ENCODE measurements at places on chromosomes 13 and 19.
A peak's percentile ranks its signal among the peaks of the same experiment; 100 is the strongest.

GRCh38 chr19:58033741-58034476, at the start of gene ZSCAN1:
TSS of gene ZSCAN1 (plus strand) at chr19:58034025. CDS start at chr19:58037837, 3,812 bp downstream.
- no peak for DNase-seq

- DNase-seq = no peak
Measured at GRCh38 chr13:107730813-107731212, 484.5 kb downstream of the LIG4 start.

GRCh38 chr13:76512721-76513145, 373.5 kb downstream of the KCTD12 start:
- DNase-seq = no peak

DNA sequence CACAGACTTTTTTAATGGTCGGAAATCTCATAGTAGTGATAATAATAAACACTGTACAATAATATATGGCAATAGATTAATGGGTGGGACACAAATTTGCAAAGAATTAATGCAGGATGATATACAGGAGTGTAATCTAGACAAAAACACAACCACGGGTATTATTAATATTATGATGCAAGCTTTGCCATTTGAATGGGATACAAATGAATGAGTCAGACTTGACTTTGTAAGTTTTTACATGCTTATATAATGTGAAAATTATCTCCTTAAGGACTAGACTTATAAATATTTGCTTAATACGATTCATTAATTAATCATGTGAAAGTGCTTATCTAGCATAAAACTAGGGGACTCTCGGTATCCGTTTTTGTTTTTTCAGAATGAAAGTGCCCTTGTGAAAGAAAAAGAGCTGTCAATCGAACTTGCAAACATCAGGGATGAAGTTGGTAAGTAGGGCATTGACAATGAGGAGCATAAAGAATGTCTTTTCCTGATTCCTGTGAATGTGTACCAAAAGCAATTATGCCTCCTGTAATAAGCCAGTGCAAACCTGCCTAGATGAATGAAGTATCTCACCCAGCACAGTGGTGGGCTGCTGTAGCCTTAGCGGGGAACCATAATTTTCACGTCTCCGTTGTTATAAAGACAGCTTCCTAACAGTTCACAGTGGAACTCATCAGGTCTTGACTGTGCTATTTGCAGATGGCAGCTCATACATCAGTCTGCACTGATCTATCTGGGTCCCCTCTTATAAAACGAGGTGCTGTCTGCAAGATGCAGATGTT, 155.7 kb downstream of the SLC7A1 start:
- no peak for DNase-seq

GRCh38 chr13:110445722-110446574, 115.6 kb downstream of the RAB20 start:
- no peak for DNase-seq

- DNase-seq = no peak
Measured at GRCh38 chr13:113026391-113026910, 57.4 kb downstream of the MCF2L start.

- no peak for DNase-seq
Measured at GRCh38 chr13:112970552-112971287, 1.7 kb downstream of the MCF2L start.

GRCh38 chr13:75907044-75907443, 270.9 kb downstream of the LMO7 start:
- no peak for DNase-seq

DNA sequence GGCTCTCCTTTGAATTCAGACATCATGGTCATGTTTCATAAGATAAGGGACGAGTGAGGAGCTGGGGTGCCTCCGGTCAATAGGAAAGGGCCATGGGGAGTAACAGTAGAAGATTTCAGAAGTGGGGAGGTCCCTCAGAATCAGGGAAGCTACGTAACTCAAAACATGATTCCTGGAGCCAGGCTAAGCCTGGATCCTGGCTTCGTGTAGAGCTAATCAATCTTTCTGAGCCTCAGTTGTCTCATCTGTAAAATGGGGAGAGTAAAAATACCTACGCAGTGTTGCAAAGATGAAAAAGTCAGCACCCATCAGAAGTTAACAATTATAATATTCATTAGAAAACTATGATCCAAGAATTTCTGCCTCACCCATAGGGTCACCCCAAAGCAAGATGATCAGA, 106.5 kb downstream of the CACNA1A start:
- DNase-seq = no peak

- no peak for DNase-seq
Measured at GRCh38 chr13:51920267-51920666, 58.5 kb downstream of the CCDC70 start.

GRCh38 chr19:33278023-33278402, 24.3 kb downstream of the CEBPA start:
- DNase-seq = no peak

GRCh38 chr19:23882493-23882892, 32.2 kb upstream of the ZNF726 start:
- DNase-seq = no peak

GRCh38 chr19:49097453-49098288, 12.4 kb downstream of the SNRNP70 start:
- peak; percentile 55 for DNase-seq

DNA sequence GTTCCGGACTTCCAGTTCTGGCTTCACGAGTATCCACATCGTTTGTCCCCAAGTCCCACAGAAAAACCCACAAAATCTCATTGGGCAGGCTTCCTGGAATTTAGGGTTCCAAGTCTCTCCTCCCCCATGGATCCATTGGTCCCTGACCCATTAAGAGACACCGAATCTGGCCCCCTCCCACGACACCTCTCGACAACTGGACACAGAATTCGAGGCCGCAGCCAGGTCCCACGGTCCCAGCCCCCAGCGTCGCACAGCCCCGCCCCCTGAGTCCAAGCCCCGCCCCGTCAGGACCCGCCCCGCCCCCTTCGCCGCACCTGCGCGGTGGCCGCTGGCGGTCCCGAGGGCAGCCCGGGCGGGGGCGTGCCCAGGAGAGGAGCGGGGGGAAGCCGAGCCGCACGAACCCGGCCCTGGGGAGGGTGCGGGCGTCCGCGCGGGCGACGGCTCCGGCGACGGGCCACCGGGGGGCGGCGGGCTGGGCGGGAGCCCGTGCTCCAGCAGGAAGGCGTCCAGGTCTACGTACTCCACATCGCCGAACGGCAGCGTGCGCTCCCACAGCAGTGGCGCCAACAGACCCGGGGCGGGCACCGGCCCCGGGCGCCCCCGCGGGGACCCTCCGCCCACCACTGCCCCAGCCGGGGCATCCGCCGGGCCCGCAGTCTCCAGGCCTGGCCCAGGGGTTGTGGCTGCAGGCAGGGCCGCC, 1.8 kb downstream of the DBP start:
- peak; percentile 77 for DNase-seq

GRCh38 chr13:98207416-98207815, 30.3 kb upstream of the RNF113B start:
- DNase-seq = no peak

GRCh38 chr13:61358599-61358998, 57.0 kb downstream of the PCDH20 start:
- no peak for DNase-seq

DNA sequence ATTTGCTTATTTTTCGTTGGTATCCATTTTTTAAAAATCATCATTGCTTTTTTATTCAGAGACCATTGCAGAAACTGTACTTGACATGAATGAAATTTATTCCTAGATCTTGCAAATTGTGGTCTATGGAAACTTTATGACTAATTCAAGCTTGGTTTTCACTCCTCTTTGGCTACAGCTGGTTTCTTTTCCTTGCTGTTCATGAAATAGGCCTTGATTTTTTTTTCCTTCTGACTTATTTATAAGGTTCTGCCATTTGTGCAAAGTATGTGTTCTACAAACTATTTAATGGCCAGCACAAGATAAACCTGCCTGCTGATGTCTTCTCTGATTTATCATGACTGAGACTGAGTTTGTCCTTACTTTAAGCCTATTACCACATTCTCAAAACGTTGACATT, 764.0 kb upstream of the SLITRK5 start:
- DNase-seq = no peak

- no peak for DNase-seq
Measured at GRCh38 chr19:6774821-6775707, 2.6 kb downstream of the VAV1 start.

DNA sequence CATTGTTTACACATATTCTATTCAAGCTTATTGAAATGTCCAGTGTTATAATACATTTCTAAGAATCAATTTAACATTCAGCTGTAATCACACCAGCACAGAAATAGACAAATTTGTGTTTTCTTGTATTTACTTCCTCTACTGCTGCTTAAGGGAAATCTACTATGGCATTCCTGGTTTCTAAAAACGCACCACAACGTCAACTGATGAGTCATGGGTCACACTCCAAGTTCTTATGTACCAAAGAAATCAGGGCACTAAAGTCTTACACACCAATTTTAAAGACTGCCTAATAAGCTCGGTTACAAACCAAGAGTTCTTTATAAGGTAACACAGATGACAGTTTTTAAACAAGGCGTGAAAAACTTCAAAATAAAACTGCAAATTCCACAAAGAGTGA, 13.2 kb downstream of the LNX2 start:
- DNase-seq = no peak

DNA sequence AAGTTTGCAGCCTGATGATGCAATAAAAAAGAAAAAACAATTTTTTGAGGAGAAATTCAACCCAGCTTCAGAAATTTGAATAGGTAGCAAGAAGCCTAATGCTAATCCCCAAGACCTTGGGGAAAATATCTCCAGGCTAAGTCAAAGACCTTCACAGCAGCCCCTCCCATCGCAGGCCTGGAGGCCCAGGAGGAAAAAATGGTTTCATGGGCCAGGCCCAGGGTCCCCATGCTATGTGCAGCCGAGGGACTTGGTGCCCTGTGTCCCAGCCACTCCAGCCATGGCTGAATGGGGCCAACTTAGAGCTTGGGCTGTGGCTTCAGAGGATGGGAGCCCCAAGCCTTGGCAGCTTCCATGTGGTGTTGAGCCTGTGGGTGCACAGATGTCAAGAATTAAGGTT, 210.3 kb downstream of the SUCLA2 start:
- DNase-seq = no peak

GRCh38 chr13:21010621-21011020, 50.8 kb downstream of the LATS2 start:
- no peak for DNase-seq

- DNase-seq = no peak
Measured at GRCh38 chr13:73335210-73335609, 276.4 kb downstream of the KLF5 start.

GRCh38 chr13:74024314-74024713, 109.9 kb downstream of the KLF12 start:
- no peak for DNase-seq

- DNase-seq = no peak
Measured at GRCh38 chr19:35755131-35755549, 1.7 kb downstream of the HSPB6 start.

DNA sequence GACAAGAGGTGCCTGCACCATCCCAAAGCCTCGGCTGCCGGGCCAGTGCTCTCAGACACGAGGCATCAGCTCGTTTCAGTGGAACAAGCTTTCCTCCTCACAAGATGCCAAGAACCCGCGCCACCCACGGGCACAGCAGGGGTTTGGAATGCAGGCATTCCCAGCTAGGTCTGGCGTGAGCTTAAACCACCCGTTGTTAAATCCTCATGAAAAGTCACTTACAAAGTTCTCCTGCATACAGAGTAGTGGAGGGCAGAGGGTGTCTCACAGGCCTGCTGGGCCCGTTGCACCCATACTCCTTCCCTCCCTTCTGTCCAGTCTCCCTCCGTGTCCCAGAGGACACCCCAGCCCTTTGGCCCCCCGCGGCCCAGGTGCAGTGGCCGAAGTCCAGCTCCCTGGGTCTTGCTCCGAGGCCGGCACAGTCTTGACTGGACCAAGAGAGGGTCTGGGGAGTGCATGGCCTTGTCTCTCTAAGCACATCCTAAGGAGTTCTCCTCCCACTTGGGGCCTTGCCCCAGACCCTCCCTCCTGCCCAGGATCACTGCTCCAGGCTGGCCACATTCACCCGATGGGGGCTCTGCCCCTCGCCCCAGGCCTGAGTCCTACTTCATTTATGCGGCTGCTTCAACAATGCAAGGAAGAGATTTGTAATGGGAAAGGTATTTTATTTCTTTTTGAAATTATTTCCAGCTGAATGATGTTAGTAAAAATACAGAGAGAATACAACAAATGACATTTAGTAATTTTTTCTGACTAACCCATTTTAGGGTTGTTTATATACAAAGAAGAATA, 35.2 kb upstream of the GRTP1 start:
- no peak for DNase-seq

DNA sequence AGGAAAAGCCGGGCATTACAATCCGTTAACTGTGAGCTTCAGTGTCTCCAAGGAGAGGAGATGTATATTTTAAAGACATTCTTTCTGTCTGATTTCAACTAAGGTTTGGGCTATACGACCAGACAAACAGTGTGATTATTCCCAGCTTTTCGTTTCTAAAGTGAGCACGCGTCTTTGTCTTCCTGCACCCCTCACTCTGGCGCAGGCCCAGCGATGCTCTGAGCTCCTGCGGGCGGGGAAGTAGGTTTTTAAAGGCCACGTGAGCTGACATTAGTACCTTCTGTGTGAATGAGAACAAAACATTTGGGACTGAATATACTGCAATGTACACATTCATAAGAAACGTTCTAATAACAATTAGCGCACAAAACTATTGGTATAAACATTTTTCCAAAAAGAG, 15.3 kb upstream of the RANBP3 start:
- DNase-seq = no peak

DNA sequence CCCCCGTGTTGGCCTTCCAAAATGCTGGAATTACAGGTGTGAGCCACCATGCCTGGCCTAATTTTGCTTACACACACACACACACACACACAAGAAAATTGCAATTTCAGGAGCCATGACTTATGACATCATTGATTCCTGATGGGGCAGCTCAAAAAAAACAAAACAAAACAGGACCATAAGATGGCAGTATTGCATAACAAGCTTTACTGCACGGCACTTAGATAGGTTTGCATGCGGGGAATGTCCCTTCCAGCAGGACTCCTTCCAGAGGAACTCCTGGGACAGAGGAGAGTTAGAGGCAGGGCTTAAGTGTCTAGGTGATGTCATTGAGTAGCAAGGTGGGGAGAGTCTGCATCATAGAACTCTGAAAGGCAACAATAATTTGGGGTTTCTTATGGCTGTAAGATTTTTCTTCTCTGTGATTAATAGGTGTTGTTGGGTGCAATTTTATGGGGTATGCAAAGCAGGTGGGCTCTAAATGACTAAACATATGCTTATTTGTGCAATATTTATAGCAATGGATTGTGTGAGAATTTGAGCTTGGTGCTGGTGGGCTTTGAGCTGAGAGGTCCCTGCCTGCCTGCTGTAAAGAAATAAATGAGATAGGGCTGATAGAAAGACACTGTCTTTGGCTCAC, 9.0 kb upstream of the ACSBG2 start:
- no peak for DNase-seq

GRCh38 chr13:78832461-78832860, 173.5 kb upstream of the OBI1 start:
- DNase-seq = no peak

GRCh38 chr13:22903301-22903700, 277.5 kb upstream of the SGCG start:
- DNase-seq = no peak

GRCh38 chr19:7916955-7917266, 2.3 kb downstream of the TGFBR3L start:
- DNase-seq = no peak

GRCh38 chr19:38917921-38918491, 6.0 kb upstream of the CCER2 start:
- DNase-seq = no peak
